ENCODE measurements at places on chromosomes 16 and 17. TPM values are rescaled to one million over a fixed set of nuclear protein-coding genes. Genes with fewer than 3 reads are reported as not detected.

DNA sequence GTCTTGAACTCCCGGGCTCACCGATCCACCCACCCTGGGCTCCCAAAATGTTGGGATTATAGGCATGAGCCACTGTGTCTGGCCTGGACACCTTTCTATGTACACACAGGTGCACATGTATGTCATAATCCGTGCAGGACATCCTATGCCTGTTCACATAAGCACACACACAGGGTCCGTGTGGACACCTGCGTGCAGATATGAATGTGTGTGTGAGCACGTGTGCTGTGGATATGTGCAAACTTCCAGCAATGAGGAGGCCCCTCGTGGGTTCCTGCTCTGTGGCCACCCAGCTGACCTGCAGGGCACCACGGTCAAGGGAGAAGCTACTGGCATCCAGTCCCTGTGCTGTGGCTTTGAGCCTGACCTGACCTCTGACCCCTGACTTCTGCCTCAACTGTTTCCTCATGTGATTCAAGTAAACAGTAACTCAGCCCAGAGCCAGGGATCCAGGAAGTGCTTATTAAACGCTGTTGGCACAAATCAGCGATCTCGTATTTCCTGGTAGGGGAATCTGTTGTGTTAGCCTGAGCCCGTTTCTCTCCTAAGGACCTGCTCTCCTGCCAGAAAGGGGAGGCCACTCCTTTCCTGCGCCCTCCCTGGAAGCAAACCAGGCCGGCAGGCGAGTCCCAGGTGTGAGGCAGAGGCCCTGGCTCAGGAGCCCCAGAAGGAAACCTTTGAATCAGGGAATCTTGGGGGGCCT is 6.5 kb downstream of the CPNE7 start:
- no peak for DNase-seq

- DNase-seq = no peak
Observed at GRCh38 chr16:87849419-87850008, 19.8 kb downstream of the SLC7A5 start.

- DNase-seq = no peak
Observed at GRCh38 chr17:78644931-78645351, 67.7 kb upstream of the DNAH17 start.

DNA sequence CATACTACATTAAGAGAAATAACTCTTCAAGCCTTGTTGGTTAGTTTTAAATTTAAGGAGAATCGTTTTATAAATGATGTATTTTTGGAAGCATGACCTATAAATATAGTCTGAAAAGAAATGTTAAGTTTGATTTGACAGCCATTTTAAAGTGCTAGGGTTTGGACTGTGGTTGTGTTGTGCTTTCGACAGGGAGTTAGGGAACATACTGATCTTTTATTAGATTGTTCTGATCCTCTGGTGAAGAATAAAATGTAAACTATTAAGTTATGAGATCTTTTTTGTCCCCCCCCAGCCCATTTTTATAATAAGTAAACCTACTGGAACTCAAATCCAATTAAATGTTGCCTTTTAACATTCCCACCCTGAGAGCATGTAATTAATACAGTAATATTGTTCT is 12.0 kb downstream of the TAF15 start:
- no peak for DNase-seq

GRCh38 chr17:39954876-39955275 is 7.9 kb upstream of the GSDMA start:
- DNase-seq = no peak

GRCh38 chr16:17331071-17331607 is 139.6 kb downstream of the XYLT1 start:
- no peak for DNase-seq

GRCh38 chr16:47848421-47849109 is 307.2 kb downstream of the ABCC12 start:
- DNase-seq = no peak

GRCh38 chr17:72199256-72199655 is 78.4 kb downstream of the SOX9 start:
- DNase-seq = no peak

- no peak for DNase-seq
Observed at GRCh38 chr17:17509601-17510425, 13.6 kb upstream of the RASD1 start.

- DNase-seq = no peak
Observed at GRCh38 chr16:72769876-72770275, 278.1 kb downstream of the ZFHX3 start.

SCARF1 gene
- 0.45 TPM for total RNA-seq

KRT33A gene
- not detected for total RNA-seq

GTF3C1 gene
- 43.6 TPM for total RNA-seq

OR4D1 gene
- total RNA-seq = 0.70 TPM

PERCC1 gene
- 0.30 TPM for total RNA-seq

SEPTIN12 gene
- not detected for total RNA-seq

All from CD4-positive, alpha-beta T cell (primary cell).